ENCODE measurements at places on chromosomes 5 and 9.

DNA sequence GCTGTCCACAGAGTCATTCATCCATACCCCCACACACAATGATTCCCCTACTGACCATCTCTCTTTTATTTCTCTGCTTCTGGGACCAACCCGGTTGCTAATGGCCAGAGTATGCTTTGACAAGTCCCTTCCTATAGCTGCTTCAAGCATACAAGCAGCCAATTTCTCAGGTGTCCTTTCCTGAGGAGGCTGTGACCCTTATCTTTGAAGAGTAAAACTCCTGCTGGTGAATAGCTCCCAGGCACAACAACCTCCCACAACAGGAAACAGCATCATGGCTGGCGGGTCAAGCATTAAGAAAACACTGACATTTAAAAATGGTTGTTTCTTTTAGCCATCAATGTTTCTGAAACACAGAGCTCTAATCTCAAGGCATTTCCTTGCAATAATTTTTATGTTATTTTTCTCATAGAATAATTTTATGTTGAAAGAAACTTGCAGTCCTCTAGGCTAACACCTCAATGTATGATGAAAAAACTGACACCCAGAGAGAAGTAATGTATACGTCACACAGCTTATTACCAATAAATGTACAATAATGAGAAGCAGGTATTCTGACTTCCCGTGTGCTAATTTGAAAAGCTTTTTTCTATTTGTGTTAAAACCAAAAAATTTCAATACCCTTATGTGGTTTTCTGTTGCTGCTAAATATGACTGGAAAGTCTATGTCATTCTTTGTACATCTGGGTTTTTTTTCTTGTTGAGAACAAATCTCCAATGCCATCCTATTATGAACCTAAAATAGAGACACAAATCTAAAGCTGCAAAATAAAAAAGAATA lies 7.5 kb upstream of the PAM start:
- DNase-seq: no peak

- no peak for DNase-seq
Observed at GRCh38 chr5:57262541-57262940, 88.7 kb downstream of the GPBP1 start.

- no peak for DNase-seq
Observed at GRCh38 chr5:58523956-58524355, 32.7 kb downstream of the GAPT start.

- DNase-seq: no peak
Observed at GRCh38 chr9:85344901-85345300, 396.9 kb downstream of the AGTPBP1 start.

DNA sequence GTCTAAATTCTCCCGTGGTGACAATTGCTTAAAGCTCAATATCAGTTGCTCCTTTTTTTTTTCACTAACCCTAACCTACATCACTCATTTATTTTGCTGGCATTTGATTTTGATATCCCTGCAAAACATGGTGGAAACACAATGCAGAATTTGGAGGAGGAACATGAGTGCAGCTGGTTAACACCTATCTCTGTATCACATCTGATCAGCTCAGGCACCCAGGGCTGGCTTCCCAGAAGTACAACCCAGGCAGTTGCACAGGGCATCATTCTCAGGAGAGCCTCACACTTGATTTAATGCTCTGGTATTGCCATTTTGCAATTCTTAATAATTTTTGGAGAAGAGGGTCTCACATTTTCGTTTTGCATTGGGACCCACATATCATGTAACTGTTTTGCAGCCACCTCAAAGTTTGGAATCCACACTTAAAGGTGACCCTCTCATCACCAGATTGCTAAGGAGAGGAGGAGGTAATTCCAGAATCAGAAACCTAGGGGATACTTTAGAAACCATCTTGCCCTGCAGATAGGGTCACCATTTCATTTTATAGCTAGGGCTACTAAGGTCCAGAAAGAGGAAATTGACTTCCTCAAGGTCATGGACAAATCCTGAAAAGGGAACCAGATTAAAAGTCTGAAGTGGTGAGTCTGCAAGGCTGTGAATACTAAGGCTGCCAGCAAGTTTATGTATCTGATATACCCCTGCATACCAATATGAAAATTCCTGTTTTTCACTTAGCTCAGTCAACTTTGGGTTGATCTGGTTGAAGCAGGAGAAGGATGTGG lies 19.3 kb upstream of the ADAM19 start:
- DNase-seq: no peak

DNA sequence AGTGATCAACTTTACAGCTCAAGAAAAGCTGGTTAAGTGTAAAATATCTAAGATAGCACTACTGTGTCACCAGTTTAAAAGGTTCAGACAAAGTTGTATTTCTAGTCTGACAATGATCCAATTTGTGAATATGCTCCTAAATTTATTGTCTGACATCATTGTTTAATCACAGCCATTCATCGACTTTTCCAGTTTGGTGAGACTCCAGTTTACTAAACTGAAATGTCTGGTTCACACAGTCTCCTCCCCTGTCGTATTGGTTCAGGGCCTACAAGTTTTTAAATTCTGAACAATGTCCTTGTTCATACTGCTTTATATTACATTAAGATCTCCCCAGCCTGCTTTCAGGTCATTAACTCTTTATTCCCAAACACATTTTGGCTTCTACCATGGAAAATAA lies 161.4 kb downstream of the CHSY3 start:
- no peak for DNase-seq

DNA sequence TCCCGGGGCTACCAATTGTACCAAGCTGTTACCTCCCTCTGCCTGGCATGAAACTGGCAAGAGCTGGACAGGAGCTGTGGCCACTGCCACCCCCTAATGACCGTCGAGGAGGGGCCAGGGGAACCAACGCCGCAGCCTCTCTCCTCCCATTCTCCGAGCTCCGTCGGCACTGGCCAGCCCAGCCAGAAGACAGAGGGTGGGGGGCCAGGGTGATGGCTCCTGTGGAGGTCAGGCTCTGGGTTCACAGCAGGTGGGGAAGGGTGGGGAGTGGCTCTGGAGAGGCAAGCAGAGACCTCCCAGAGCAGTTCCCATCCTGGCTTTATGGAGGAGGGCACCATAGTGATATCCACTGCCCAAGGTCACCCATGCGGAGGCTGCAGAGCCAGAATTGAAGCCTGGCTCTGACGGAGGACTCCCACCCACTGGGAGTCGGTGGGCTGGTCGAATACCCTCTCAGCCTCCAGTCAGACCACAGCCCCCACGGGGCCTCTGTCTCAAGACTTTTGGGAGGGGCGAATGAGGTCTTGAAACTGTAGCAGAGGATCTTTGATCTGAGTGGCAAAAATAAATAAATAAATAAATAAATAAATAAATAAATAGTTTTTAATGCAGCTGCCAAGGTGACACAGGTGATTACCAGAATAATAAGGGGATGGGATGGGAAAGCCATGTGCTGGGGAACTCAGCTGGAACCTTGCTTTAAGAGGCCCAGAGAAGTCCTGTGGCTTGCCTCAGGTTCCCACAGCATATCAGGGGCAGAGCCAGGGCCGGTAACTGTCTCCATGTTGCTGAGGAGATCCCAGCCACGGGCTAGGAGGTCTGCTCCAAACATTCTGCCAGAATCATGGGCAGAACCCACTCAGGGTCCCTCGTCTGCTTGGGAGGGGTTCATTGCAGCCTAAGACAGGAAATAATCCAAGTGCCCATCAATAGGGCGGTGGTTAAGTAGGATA lies 42.5 kb upstream of the NEURL1B start:
- DNase-seq: no peak

- DNase-seq: no peak
Observed at GRCh38 chr5:137220523-137220927, 278.6 kb downstream of the SPOCK1 start.

DNA sequence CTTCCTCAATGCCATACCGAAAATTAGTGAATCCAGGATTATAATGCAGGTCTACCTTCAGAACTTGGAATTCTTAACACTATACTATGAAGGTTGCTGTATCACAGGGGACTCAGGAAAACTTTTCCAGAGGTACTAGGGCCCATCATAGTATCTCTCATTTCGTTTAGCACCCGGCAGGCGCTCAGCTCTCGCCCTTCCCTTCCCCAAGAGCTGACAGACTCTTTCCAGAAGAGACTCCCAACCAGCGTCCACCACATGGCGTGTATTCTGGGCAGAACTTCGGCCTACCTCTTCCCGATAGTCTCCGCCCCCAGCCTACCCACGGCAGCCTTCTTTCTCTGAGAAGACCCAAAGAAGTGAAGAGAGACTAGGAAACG lies 271 bp downstream of the NOL8 start:
- DNase-seq: no peak

DNA sequence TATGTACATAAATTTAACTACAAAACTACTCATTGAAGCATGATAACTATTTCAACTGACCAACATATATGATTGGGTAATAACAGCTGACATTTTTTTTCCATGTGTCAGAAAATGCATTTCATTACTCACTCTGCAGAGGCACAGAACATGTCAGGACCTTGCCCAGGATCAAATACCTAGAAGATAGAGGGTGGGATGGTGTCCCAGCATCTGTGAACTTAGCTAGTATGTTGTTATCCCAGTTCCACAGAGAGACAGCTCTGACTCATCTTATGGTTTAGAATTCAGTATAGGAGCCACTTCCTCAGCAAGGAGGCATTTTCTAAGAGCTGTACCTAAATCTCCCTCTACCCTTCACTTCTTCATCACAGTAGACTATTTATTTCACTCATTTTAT lies 1198.6 kb upstream of the ACO1 start:
- DNase-seq: no peak

GRCh38 chr5:8824371-8824770 lies 721.5 kb downstream of the SEMA5A start:
- DNase-seq: no peak

GRCh38 chr5:138597661-138598400 lies 22.6 kb upstream of the HSPA9 start:
- no peak for DNase-seq

DNA sequence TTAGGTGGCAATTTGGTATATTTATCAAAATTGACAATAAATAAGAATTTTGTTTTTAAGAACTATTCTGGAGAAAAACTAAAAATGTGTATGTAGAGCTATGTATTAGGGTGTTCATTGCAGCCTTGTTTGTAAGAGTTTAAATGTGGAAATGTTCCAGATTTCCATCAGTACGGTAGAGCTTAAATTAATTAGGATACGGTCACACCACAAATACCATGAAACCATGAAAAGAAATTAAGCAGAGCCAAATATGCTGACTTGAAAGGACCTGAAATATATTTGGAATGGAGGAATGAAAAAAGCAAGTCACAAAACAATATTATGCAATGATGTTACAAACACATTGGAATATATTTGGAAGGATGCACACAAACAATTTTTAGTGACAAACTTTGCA lies 64.6 kb downstream of the ACTBL2 start:
- DNase-seq: no peak

GRCh38 chr9:1550636-1551035 lies 464.5 kb upstream of the SMARCA2 start:
- DNase-seq: no peak

DNA sequence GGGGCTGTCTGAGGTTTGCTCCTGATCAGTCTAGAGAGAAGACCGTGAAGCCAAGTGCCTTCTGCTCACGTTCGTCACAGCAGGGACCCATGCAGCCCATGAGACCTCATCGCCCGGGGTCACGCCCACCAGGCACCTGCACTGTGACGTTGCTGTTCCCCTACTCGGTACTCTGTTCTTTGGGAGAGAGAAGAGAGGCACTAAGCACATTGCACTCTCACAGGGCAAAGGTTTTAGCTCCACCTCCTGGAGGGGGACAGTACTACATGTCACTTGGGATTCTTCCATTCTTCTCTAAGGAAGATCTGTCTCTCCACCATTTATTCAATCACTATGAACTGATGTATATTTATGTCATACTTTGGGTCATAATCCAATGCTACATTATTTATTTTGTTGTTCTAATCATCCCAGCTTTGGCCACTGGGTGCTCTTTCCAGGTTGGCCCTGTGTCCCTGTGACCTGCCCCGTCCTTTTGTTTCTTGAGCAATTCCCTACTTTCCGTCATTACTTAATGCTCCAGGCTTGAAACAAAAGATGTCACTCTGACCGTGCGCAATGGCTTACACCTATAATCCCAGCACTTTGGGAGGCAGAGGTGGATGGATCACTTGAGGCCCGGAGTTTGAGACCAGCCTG lies 31.4 kb upstream of the BRD3 start:
- peak; percentile 28 for DNase-seq

GRCh38 chr5:95237324-95237723 lies 47.6 kb downstream of the MCTP1 start:
- no peak for DNase-seq

DNA sequence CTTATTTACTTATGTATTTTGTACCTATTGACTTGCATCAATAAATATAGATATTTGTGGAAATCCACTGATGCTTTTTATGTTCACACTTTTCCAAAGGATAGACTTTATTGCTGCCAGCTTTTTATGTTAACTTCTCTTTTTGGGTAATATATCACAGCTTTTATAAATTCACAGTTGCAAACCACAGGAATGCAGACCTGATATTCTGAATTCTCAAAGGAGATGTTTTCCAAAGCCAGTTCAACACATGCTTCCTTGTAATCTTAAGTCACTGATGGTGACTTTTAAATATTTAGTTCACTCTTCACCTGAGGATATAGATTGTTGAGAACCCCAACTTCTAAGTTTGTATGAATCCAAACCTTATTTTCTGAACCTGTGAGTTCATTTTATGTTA lies 223.4 kb upstream of the PRR16 start:
- no peak for DNase-seq

DNA sequence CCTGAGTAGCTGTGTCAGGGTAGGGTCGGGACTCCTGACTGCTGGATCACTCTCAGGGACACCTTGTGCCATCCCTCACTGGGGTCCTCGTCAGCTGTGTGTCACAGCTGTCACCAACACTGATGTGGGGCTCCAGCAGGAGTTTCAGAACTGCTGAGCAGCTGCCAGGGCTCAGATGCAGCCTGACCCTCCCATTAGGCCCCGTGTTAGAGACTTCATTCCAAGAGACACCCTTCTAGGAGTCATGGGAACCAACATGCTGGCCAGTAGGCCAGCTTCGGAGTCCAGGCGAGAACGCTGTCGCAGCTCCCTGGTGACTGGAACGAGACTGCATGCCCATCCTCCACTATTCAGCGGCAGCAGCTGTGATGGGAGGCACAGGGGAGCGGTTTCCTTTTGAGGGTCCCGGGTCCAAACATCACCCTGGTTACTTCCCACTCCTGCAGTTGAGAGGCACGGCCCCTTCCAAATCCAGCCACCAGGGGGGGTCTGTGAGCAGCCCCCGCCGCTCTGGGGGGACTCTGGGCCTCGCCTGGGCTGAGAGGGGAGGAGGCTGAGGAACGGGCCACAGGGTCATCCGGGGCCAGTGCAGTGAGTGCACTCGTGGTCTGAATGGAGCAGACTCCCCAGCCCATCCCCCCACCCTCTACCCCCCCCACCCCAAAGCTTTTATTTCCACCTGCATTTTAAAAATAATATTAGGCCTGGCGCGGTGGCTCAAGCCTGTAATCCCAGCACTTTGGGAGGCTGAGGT lies 12.6 kb upstream of the TCF7 start:
- DNase-seq: peak; percentile 73

GRCh38 chr5:58444805-58445204 lies 15.1 kb downstream of the PLK2 start:
- no peak for DNase-seq

GRCh38 chr5:135921388-135921787 lies 25.7 kb upstream of the IL9 start:
- no peak for DNase-seq

- no peak for DNase-seq
Observed at GRCh38 chr5:3787604-3788003, 192.0 kb downstream of the IRX1 start.

All from effector CD8-positive, alpha-beta T cell (primary cell).